ENCODE measurements at places on chromosomes 1 and 21.

DNA sequence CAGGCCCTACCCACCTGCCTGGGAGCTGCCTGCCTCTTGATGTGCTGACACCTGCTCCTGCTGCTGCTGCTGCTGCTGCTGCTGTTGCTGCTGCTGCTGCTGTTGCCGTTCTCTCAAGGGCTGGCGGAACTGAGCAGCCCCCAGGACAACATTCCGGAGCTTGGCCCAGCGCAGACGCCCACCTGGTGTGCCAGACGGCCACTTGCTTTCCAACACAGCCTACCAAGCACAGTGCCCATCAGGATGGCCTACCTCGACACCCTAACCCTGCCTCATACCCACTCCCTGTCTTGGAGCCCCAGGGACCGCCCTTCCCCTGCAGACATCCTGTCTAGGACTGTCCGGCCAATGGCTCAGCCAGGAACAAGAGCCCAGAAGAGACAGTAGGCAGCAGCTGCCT lies 11.8 kb downstream of the DENND4B start:
- no peak for DNase-seq

- no peak for DNase-seq
These were observed 14.3 kb upstream of the FAM131C start for GRCh38 chr1:16087733-16088132.

GRCh38 chr1:171654201-171654941 lies 1.9 kb upstream of the MYOC start:
- no peak for DNase-seq

GRCh38 chr1:46087891-46088290 lies 44.5 kb downstream of the PIK3R3 start:
- DNase-seq = no peak

GRCh38 chr1:8677782-8678181 lies 139.7 kb downstream of the RERE start:
- no peak for DNase-seq

DNA sequence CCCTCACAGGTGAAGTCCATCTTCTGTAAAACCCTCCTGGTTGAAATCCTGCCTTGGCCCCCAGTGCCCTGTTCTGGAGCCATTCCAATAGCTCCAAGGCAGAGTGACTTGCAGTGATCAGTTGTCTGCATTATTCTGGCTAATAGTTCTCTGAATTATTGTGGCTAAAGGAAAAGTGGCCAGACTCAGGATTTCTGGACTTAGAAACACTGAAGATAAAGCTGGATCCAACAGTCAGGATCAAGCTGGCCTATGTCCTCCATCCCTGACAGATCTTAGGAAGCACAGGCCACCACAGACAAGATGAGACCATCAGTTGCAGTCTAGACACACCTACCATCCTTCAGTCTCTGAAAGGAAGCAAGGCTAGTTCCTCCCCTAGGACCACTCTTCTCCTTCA lies 801 bp upstream of the C2CD4D start:
- DNase-seq = no peak

DNA sequence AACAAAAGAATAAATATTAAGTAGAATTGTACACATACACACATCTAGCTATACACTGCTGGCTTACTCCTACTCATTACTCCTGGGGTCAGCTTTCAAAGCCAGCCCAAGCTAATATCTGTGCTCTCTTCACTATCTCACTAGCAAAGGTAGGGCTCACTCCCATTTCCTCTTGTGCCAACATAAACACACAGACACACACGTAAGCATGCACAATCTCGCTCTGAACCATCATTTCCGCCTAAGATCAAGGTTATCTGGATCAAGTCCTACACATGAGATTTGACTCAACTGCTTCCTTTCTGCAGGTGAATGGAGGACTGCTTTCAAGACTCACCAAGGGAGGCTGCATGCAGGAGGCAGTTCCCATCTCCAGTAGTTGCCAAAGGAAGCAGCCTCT lies 28.8 kb upstream of the MTMR11 start:
- no peak for DNase-seq

- no peak for DNase-seq
These were observed 93.4 kb downstream of the CD58 start for GRCh38 chr1:116477429-116477828.

- DNase-seq = peak; percentile 65
These were observed 15.5 kb upstream of the MAP3K7CL start for GRCh38 chr21:29114765-29115500.

- DNase-seq = no peak
These were observed 1.3 kb upstream of the SLC50A1 start for GRCh38 chr1:155134322-155134721.

GRCh38 chr1:93595743-93596142 lies 85.9 kb downstream of the BCAR3 start:
- no peak for DNase-seq

DNA sequence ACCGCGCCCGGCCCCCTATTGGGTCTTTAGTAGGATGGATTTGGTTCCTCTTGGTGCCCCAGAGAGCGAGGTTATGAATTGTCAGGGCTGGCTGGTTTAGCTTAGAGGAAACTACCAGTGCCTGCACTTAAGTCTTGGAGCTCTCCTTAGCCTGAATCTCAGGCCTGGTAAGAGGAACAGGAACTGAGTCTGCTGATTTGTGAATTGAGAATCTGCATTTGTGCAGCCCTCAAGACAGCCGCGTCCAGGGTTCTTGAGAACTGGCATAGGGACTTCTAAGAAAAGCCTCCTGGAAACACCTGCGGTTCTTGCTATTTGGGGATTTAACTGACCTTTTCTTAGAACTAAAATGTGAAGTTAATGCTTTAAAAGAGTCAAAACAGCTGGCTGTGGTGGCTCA lies 1.7 kb downstream of the NECAP2 start:
- DNase-seq = no peak

DNA sequence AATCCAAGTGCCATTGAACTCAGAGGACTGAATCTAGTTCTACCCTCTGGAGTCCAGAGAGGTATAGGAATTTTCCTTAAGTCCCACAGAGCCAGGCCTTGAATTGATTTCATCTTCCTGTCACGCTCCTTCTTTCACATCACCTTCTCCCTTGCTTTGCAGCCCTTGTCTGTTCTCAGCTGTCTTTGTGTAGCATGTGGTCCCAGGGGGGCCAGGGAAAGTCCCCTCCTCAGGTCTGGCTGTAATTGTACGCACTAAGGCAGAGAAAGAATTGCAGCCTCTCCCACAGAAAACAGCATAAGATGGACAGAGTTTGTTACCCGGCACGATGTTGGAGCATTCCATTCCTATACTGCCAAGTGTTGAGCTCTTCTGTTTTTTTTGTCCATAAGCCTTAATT lies 153.6 kb downstream of the FAM78B start:
- no peak for DNase-seq

DNA sequence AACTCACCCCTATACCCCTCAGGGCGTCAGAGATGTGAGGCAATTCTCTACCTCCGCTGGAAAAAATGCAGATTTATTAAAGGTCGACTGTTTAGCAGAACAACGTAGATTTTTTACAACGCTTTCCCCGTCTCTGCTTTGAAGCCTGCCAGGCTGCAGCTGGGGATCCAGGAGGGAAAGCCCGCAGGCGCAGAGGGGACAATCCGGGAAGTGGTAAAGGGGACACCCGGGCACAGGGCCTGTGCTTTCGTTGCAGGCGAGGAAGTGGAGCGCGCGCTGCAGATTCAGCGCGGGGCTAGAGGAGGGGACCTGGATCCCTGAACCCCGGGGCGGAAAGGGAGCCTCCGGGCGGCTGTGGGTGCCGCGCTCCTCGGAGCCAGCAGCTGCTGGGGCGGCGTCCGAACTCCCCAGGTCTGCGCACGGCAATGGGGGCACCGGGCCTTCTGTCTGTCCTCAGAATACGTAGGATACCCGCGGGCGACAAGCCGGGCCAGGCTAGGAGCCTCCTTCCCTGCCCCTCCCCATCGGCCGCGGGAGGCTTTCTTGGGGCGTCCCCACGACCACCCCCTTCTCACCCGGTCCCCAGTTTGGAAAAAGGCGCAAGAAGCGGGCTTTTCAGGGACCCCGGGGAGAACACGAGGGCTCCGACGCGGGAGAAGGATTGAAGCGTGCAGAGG lies 5.5 kb downstream of the SIM2 start:
- DNase-seq = no peak

- DNase-seq = no peak
These were observed 13.2 kb downstream of the DISC1 start for GRCh38 chr1:231639819-231640218.

DNA sequence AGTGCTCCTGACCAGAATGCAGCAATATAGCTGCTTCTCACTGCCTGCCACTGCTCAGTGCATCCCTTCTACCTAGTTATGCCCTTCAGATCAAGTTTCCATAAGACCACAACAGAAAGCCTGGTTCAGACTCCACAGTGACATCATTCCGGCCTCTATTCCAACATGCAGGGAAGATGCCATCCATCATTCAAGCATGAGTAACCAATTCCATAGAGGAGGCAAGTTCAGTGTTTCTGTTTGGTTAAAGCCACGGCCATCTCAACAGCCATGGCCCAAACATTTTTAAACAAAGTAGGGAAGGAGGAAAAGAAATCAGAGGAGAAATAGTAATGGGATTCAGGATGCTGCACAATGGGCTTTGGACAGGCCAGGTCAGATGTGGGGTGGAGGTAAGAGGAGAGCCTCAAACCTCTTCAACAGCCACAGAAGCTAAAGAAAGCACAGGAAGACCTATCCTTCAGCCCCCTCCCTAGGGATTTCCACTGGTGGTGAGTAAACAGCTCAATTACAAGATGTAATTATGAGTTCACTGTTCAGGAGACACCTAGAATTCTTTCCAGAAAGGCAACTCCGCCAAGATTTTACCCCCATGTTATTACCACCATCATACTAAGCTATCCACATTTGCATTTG lies 484.9 kb downstream of the SETD4 start:
- peak; percentile 23 for DNase-seq

GRCh38 chr1:182189535-182190066 lies 128.1 kb upstream of the ZNF648 start:
- no peak for DNase-seq

GRCh38 chr1:44010935-44011471 lies 19.6 kb downstream of the CCDC24 start:
- no peak for DNase-seq

DNA sequence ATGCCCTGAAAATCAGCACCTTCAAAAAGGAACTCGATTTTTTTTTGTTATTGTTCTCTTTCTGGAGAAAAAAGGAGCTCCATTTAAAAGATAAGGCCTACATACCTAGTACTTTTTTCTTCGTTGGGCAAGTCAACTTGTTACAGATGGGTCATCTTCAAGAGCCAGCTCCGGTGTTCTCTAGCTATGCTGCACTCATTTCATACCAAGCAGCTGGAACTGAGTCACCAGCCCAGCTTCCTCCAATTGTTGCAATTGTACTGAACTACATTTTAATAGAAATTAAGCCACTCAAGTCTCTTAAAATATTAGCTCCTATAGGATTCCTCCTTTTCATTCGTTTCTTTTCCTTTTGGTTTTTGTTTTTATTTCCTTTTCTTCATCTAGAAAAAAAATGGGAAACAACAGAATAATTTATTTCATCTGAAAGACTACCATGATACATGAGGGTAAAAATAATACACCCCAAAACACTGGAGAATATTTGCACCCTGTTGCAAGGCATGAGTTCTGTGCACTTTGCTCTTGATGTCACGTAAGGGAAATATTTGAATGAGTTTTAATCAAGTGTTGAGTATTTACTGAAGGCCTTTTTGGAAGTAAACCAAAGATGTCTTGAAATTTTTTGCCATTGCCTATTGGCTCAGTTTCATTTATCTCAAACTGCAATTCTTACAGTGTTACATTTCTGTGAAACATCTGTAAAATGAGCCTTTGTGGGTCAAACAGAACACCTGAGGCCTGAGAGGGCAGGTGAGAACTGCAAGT lies 60.5 kb downstream of the CLIC4 start:
- DNase-seq = peak; percentile 39

- no peak for DNase-seq
These were observed 11.8 kb downstream of the PATJ start for GRCh38 chr1:61753998-61754508.

DNA sequence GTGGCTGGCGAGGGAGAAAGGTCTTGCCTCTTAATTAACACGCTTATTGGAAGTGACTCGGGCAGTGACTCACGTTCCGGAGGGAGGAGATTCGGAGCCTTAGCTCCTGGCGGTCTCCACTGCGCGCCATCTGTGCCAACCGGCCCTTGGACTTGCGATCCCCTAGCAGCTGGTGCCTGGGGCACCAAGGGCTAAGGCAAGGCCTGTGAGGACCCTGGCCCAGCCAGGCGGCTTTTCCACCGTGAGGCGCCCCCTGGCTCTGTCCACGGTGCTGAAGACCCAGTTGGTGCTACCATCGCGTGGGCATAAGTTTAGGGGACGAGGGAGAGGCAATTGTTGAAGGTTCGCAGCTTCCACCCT lies 1.3 kb upstream of the SYT6 start:
- no peak for DNase-seq

GRCh38 chr1:244497805-244498204 lies 36.7 kb downstream of the CATSPERE start:
- DNase-seq = no peak

- no peak for DNase-seq
These were observed at the start of gene FCRL2 for GRCh38 chr1:157776971-157777391. Gene FCRL2, minus strand, starts transcription at chr1:157777132. Its CDS starts 59 bp downstream, at chr1:157777073.

DNA sequence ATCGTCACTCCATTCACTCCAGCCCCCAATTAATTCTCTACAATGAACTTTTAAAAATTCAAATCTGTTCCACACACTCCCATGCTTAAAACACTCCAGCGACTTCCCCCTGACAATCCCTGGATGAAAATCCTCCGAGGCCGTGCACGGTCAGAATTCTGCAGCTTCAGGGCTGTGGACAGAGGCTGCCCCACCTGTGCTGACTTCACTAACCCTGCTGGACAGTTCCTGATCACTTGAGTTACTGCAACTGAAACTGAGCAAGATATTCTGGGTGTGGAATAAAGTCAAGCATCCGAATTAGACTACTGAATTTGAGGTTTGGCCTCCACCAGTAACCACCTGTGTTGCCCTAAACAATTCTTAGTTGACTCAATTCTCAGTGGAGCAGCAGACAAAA lies 1.0 kb upstream of the JAK1 start:
- DNase-seq = no peak

DNA sequence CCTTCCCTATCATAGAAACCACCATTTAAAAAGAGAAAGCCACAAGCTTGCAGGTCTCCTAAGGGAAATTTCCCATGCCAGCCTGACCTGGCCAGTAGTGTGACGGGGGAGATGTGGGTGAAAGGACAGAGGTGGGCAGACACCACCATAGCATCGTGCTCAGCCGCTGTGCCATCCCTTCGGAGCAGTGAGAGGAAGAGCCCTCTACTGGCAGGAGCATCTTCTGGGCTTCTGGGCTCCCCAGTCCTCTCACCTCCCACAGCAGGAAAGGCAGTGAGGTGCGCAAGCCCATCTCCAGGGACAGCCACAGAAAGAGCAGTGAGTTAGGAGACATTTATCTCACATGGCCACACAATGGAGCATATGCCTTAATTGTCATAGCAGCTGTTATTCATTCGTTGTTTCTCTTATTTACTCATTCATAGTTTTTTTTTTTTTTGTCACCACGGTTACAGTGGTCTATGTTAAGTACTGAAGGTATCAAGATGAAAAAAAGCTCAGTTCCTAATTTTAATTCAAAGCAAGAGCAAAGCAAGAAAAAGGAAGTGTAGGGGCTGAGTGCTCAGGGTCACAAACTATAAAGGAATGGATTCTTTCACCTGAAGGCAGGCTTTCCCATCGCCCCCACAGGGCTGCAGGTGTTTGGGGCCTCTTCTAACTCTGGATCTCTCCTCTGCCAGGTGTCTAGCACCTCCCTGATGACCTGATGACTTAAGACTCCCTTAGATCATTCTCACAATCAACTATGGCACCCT lies 48.8 kb upstream of the CAMK1G start:
- no peak for DNase-seq

All from HTR-8/SVneo (cell line).